ENCODE measurements at places on chromosomes 3 and 15.

GRCh38 chr3:97810779-97811390 lies 10.9 kb upstream of the CRYBG3 start:
- DNase-seq = no peak

DNA sequence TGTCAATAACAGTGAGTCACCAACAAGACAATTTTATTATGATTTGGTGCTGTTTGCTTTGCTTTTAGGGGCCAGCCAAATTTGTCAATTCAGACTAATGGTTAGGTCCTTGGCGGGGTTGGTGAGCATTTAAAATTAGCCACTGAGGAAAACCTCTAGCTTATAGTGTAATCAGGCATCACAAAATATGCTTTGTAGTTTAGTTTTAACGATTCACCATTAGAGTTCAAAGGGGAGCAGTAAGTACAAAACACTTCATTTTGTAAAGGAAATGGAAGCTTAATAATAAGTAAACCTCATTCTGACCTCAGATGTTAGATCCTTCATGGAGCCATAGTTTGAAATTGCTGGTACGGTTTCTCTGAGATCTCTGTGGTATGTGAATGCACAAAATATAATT lies 218.4 kb upstream of the GOLIM4 start:
- DNase-seq = no peak

DNA sequence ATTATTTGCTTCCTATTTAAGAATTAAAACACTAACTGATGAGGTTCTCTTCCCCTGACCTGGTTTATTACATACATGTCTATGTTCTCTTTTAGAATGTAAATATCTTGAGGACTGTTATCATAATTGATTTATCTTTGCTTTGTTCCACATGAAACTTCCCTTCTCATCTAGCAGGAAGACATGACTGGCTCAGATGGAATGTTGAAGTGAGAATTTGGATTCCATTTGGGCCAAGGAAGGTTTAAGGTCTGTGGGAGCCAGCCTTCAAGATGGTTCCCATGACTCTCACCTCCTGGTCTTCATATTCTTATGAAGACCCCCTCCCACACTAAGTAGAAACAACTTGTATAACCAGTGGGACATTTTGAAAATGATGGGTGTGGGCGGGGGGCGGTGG lies 222.2 kb upstream of the GADL1 start:
- no peak for DNase-seq

GRCh38 chr15:38263996-38264395 lies 11.4 kb downstream of the SPRED1 start:
- DNase-seq = no peak

Data from SW480 (cell line).